ENCODE measurements at places on chromosomes 2 and 18.

DNA sequence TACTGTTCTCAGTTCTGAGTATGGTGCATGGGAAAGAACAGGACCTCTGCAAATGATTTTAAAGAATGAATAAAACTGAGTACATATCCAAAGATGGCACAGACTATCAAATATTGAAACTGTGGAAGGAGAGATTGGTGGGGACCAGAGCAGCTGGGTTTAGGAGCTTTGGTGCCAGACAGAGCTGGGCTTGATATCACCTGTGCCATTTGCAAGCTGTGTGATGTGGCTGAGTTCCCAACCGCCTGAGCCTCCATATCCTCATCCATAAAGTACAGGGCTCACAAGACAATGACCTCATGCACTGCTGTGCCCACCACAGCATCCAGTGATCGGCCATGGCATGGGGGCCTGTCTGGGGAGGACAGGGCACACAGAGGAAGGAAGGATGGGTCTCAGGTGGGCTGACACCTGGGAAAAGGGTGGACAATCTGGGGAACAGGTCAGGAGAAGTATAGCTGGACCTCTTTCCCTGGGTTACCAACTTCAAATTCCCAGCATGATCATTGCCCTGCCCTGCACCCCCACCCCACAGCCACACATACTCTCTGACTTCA lies 83.9 kb upstream of the RAB6C start:
- no peak for DNase-seq

DNA sequence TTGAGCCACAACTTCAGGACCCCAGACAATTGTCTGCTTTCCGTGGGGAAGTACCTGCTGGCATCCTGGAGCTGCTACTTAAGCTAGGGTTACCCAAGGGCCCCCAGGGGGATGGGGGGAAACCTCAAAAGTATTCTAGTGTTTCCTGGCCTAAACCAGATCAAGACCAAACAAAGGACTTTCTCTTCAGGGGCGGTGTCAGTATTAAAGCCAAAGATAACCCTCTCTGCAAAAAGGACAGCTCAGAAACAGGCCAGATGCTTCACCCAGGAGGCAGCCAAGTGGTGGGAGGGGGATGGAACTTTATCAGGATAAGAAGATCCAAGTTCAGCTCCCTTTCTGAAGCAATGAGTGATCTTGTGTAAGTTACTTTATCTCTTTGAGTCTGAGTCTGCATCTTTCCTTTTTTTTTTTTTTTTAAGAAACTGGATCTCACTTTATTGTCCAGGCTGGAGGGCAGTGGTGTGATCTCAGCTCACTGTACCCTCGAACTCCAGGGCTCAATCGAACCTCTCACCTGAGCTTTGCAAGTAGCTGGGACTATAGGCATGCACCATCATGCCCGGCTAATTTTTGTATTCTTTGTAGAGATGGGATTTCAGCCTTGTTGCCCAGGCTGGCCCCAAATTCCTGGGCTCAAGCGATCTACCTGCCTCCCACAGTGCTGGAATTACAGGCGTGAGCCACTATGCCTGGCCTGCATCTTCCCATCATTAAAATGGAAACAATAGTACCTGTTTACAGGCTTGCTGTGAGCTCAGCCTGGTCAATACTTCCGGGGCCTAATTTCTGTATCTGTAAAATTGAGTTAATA lies 151.8 kb upstream of the PTPRM start:
- DNase-seq, result no peak

DNA sequence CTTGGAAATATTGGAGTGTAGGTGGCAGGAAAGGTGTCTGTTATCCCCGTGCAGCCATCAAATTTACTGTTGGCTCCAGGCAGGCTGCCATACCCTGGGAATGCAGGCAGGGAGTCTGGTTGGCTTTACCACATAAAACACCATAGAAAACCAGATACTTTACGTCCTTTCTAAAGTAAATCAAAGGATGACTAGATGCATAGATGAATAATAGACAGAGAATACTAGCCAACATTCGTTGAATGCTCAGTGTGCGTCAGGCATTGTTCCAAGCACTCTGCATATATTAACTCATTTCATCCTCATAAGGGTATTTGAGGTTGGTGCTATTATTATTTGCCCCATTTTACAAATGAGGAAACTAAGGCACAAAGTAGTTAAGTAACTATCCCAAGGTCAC lies 65.2 kb downstream of the VSNL1 start:
- DNase-seq, result no peak

DNA sequence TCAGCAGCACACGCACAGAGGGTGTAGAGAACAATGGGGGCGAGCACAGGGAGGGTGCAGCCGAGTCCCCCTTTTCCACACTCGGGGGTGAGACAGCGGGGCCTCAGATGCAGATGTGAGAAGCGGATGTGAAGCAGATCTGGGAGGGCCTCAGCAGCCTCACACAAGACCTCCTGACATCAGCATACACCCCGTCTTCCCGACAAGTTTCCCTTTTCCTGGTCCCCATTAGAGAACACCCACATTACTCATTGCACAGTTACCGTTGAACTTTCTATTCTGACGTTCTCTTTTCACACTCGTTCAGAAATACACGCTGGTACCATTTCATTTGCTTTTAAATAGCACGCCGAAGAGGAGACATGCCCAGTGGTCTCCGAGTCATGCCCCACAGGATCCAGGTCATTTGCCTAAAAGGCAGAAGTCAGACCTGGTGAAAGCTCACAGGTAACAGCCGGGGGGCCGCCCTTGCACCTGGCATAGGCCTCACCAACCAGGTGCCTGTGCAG lies 129.5 kb upstream of the ID2 start:
- DNase-seq, result no peak

GRCh38 chr2:189137519-189137918 lies 42.0 kb downstream of the COL5A2 start:
- DNase-seq, result no peak

DNA sequence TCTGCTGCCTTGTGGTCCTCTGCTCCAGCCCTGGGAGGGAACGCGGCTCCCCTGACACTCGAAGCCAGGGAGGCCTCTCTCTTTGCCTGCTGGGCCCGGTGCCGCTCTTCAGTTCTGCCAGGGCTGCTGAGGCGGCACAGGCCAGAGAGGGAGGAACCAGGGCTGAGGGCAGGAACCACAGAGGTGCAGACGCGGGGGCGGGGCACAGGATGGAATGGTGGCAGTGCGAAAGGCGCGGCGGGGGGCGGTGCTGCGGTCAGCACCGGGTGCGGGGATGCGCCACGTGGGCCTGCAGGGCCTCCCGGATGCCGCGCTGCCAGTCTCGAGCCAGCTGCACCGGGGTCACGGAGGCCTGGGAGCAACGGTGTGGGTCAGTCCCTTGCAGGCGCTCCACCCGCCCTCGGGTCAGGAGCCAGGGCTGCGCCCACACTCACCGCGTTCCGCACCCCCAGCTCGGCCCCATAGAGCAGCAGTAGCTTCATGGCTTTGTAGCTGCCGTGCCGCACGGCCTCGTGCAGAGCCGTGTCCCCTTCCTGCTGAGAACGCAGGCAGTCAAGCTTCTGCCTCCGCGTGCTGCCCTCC lies 4.4 kb downstream of the ANKRD23 start:
- no peak for DNase-seq

All from brain (organoid and tissue), 16 donors.